ENCODE measurements at places on chromosomes 2 and 18.

DNA sequence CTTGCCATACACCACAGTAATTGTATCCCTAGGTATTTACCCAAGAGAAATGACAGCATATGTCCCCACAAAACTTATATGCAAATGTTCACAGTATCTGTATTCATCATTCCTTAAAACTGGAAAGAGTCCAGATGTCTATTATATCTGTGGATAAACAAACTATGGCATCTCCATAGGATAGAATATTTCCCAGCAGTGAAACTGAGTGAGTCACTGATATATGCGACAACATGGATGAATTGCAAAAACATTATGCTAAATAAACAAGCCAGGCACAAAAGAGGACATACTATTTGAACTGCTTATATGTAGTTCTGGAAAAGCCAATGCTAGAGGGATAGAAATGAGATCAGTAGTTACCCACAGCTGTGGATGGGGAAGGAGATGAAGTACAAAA, 359.4 kb upstream of the DSEL start:
- DNase-seq: no peak

- DNase-seq: no peak
Measured at GRCh38 chr2:235981631-235982030, 186.6 kb downstream of the GBX2 start.

- no peak for DNase-seq
Measured at GRCh38 chr18:58955738-58956137, 91.1 kb downstream of the ZNF532 start.

DNA sequence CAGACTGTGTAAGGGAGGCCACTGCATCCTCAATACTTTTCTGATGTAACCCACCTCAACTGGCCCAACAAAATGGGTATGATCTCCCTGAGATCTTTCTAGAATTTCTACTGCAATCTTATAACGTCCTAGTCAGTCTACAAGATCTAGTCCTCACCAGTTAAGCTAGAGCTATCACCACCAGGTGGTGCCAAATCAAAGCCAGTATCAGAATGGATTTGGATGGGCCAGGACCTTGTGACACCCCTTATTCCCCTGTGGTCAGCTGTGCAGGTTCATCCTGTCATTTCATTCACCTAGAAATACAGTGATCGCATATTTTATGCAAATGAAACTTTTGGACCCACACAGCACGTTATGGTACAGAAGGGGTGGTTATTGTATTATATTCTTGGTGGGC, 90.3 kb downstream of the OLA1 start:
- peak; percentile 23 for DNase-seq

All from CD4-positive, alpha-beta T cell treated with Interleukin-2 at 100 ng/mL for 4 hours (primary cell).